ENCODE measurements at places on chromosomes 6 and 20.

DNA sequence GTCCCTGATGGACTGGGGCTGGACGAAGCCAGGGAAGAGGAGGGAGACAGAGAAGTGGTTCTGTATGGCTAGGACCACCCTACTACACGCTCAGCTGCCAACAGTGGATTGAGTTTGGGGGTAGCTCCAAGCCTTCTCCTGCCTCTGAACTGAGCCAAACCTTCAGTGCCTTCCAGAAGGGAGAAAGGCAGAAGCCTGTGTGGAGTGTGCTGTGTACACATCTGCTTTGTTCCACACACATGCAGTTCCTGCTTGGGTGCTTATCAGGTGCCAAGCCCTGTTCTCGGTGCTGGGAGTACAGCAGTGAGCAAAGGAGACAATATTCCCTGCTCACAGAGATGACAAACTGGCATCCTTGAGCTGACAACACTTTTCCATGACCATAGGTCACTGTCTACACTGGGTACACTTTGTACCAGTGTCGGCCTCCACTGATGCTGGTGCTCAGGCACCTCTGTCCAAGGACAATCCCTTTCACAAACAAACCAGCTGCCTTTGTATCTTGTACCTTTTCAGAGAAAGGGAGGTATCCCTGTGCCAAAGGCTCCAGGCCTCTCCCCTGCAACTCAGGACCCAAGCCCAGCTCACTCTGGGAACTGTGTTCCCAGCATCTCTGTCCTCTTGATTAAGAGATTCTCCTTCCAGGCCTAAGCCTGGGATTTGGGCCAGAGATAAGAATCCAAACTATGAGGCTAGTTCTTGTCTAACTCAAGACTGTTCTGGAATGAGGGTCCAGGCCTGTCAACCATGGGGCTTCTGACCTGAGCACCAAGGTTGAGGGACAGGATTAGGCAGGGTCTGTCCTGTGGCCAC is 11.3 kb upstream of the RBCK1 start:
- no peak for DNase-seq

- no peak for DNase-seq
Measured at GRCh38 chr20:55252521-55252920, 752.8 kb downstream of the CBLN4 start.

- no peak for DNase-seq
Measured at GRCh38 chr20:38387953-38388352, 41.7 kb downstream of the LBP start.

- DNase-seq = no peak
Measured at GRCh38 chr6:74912234-74912633, 293.6 kb downstream of the COL12A1 start.

GRCh38 chr6:25175681-25176080 is 103.5 kb upstream of the CARMIL1 start:
- DNase-seq = peak; percentile 3

GRCh38 chr20:58891086-58891717 is 38.7 kb downstream of the GNAS start:
- DNase-seq = peak; percentile 61

- peak; percentile 46 for DNase-seq
Measured at GRCh38 chr6:10146715-10147451, 268.0 kb downstream of the TFAP2A start.

- DNase-seq = no peak
Measured at GRCh38 chr20:11445161-11445560, 472.5 kb upstream of the BTBD3 start.

GRCh38 chr6:100404051-100404450 is 60.7 kb downstream of the SIM1 start:
- no peak for DNase-seq

DNA sequence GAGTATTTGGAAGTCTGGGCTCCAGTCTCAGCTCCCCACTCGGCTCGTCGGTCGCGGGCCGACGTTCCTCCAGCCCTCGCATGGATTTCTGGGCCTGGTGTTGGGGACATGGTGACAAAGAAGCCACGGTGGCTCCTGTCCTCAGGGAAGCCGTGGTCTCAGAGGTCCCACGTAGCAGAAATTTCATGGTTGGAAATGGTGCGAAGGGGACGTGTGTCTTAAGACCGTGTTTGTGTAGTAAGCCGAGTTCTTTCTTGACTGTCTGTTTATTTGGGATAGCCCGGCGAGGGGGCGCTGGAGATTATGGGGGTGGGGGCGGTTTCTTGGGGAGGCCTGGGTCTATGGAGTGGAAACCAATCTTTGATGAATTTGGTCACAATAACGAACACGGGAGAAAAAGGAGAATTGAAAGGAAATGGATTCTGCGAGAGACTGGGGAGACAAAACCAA is 23.5 kb upstream of the MAP3K7 start:
- DNase-seq = no peak

DNA sequence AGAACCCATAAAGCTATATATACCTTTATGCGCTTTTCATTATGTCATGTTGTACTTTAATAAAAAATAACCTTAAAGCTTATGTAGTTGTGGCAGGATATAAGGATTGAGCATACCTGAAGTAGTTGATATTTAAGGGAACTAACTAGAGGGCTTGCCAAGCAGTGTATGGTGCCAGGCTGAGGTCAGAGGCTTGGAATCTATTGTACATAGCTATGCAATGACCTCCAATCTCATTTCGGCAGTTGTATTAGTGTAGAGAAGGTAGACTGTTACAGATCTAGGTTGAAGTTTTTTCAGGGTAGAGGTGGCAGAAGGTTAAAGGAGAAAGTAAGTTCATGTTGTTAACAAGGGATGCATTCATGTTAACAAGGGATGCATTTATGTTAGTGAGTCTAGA is 397.7 kb upstream of the HS3ST5 start:
- no peak for DNase-seq

DNA sequence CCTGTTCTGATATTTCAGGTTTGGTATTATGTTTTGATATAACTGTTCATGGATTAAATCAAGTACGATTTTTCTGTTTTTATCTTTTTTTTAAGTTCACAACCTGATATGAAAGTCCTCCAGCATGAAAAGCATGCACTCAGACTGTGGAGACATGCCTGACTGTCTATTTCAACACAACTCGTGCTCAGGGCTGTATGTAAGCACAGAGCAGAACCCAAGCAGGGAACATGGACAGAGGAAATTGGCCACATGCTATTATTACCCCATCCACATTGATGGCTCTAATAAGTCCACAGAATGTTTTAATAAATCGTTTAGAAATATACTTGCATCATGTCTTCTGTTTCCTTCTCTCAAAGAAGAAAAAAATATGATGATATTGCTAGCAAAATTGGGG is 730.4 kb downstream of the C6orf118 start:
- no peak for DNase-seq

- DNase-seq = no peak
Measured at GRCh38 chr6:154223296-154223695, 133.3 kb downstream of the IPCEF1 start.

GRCh38 chr20:63216849-63217471 is 1.0 kb upstream of the YTHDF1 start:
- DNase-seq = no peak

DNA sequence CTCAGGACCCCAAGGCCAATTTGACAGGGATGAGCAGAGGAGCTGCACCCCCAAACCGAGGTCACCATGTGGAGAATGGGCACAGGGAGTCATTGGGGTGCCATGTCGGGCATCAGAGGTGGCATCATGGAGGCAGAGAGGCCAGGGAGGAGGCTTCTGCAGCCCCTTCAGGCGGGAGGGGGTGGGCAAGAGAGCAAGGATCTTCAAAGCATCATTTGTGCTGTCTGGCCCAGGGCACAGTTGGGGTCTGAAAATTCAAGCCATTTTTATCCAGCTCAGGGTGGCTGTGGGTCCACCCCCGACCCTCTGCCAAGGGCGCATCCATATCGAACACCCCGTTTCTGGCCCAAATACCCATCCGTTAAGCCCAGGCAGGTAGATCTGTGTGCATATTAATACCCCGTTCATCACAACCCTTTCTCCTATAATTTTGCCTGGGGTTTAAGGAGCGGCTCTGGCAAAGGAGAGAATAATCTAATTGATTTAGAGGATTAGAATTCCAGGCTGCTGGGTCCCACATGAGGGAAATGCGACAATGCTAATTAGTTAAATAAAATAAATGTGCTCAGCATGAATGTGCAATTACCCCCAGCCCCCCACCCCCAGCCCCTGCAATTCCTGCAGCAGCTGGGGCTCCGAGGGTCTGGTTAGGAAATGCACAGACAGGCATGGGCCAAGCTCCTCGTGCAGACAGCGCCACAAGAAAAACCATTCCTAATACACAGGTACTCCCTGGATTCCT is 31.9 kb downstream of the VSTM2L start:
- no peak for DNase-seq

DNA sequence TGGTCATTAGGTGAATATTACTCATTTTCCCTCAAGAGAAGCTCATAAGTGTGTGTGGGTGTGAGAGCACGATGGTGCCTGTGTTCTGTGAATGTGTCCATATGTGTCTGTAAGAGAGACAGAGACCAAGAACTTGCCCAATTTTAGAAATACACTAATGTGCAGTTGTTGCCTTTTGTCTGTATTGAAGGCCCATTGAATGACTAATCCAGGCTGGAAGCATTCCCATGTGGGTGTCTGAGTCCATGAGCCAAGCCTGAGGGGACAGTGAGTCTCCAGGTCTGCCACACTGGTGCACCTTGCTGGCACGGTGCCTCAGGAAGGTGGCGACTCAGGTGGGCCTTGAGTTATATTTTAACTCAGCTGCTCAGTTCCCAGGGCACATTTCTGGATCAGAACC is 25.5 kb upstream of the ASXL1 start:
- DNase-seq = peak; percentile 82

DNA sequence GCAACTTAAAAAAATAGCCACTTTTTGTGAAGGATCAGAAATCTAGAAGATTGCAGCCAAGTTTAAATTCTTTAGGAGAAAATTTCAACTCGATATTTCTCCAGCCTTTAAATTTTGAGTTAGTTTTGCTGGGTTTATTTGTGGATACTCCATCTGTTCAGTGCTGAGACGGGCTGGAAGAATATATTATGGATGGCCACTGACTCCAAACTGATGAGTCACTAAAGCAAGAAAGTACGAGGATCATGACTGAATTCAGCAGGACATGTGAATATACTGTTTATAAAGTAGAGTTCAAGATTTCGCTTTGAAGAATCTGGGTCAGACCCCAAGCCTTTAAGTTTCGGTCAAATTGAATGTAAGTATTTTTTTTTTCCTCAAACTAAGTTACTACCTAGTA is 199.5 kb downstream of the ADGRB3 start:
- no peak for DNase-seq

DNA sequence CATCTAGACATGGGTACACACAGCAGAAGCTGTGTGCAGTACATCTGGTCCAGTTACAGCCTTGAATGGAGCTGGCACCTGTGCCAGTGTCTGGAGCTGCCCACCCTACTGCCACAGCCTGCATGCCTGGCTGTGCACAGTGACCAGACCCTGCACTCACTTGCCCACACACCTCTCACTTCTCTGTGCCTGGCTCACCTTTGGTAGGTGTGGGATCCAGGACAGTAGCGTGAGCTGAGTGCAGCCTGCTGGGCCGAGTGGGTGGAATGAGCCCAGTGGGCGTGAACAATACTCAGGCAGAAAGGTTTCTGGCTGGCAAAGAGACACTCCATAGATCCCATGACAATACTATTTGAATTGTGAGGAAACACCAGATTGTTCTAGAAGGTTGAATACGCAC is 839.5 kb upstream of the FLRT3 start:
- no peak for DNase-seq

- DNase-seq = no peak
Measured at GRCh38 chr20:36984257-36984638, 32.7 kb upstream of the SAMHD1 start.

DNA sequence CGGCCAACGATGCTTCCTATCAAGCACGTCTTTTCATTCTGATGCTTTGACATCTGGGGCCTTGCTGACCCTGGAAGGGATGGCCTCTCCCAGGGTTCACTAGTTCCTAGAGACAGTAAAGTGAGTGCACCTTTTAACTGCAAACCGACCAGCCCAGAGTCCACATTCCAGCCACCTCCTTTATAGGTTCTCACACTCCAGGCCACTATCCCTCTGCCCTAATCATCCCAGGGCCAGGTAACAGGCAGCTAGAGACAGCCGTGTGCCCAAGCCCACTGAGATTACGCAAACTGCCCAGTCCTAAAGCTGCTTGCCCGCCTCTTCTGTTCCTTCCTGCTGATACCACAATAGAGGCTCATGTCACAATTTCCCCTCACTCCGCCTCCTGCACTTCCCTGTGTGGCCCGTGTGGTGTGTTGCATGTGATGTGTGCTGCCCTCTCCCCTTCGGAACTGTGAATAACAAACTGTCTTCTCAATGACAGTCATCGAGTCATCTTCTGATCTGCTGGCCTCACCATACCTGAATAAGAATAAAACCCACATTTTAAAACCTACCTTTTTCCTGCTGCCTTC is 123.7 kb upstream of the EXOC2 start:
- no peak for DNase-seq

DNA sequence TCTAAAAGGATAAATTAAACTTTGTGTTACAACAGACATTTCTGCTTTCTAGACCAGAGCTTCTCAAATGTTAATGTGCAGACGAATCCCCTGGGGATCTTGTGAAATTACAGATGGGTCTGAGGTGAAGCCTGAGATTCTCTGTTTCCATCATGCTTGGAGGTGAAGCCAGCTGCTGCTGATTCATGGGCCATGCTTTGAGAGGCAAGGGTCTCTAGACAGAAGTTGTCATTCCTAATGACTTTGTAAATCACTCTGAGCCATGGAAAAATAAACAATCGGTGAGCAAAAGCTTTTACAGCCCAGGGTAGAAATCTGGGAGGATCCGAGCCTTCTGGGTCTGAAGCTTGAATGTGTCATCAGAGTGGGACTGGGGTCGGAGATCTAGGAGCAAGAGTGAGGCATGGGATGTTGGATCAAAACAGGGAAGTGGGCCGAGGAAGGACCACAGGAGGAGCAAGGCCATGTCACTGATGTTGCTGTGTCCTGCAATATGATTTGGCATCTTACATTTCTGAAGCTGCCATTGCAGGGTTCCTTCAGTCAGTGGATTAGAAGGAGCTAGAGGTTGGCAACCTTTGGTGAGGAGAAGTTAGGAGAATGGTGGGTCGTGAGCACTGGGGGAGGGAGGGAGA is 77.3 kb downstream of the TRMT11 start:
- no peak for DNase-seq

- DNase-seq = no peak
Measured at GRCh38 chr6:396126-396520, 4.6 kb downstream of the IRF4 start.

GRCh38 chr20:40741507-40742106 is 52.6 kb upstream of the MAFB start:
- peak; percentile 37 for DNase-seq

- DNase-seq = no peak
Measured at GRCh38 chr6:115914098-115914497, 146.6 kb downstream of the FRK start.

GRCh38 chr6:135145063-135145800 is 35.9 kb upstream of the MYB start:
- DNase-seq = peak; percentile 24

- DNase-seq = no peak
Measured at GRCh38 chr6:16148498-16148897, 19.6 kb downstream of the MYLIP start.
